NCI-H460 (cell line): ENCODE measurements at places on chromosomes 11 and 22.

GRCh38 chr11:44814881-44815592 lies 88.3 kb downstream of the TSPAN18 start:
- DNase-seq = no peak

DNA sequence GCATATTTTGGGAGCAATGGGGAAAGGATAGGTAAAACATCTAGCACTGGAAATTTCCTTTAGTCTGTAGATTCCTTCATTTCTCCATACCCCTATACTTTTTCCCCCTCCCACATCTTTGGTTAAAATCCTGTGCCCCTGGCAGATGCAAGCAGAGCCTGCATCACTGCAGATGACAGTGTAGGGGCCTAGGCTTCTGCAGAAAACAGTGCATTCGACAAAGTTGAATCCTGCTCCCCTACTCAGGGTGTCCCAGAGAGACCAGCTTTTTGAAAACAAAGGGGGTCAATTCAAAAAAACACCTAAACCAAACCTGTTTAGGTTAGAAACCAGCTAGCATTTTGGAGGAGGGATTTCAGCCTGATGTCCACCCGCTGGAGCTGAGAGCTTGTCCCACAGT lies 43.8 kb upstream of the BLID start:
- DNase-seq = no peak

GRCh38 chr22:43567691-43568324 lies 156.0 kb downstream of the MPPED1 start:
- DNase-seq = no peak

DNA sequence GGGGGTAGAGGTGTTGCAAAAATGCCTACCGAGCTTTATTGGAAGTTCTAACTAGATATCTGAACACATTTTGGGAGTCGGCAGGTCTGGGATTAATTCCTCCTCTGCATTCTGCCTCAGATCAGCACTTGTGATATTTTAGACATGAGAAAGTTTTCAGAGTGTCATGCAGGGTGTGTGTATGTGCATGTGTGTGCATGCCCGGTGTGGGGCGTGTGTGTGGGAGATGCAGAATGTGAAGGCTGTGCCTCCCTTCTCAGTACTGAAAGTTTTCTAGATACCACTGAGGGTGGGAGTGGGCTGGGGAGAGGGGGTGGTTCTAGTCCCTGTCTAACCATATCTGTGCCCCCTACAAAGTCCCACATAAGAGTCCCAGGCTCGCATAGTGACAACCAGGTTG lies 180.0 kb upstream of the NTM start:
- no peak for DNase-seq

GRCh38 chr11:86468169-86468568 lies 93.5 kb downstream of the CCDC81 start:
- DNase-seq = no peak

GRCh38 chr22:25281675-25282345 lies 62.4 kb downstream of the CRYBB2 start:
- DNase-seq = no peak

GRCh38 chr22:29382580-29383302 lies 5.6 kb downstream of the AP1B1 start:
- DNase-seq = no peak

GRCh38 chr11:125425601-125426000 lies 70.5 kb downstream of the FEZ1 start:
- DNase-seq = no peak

DNA sequence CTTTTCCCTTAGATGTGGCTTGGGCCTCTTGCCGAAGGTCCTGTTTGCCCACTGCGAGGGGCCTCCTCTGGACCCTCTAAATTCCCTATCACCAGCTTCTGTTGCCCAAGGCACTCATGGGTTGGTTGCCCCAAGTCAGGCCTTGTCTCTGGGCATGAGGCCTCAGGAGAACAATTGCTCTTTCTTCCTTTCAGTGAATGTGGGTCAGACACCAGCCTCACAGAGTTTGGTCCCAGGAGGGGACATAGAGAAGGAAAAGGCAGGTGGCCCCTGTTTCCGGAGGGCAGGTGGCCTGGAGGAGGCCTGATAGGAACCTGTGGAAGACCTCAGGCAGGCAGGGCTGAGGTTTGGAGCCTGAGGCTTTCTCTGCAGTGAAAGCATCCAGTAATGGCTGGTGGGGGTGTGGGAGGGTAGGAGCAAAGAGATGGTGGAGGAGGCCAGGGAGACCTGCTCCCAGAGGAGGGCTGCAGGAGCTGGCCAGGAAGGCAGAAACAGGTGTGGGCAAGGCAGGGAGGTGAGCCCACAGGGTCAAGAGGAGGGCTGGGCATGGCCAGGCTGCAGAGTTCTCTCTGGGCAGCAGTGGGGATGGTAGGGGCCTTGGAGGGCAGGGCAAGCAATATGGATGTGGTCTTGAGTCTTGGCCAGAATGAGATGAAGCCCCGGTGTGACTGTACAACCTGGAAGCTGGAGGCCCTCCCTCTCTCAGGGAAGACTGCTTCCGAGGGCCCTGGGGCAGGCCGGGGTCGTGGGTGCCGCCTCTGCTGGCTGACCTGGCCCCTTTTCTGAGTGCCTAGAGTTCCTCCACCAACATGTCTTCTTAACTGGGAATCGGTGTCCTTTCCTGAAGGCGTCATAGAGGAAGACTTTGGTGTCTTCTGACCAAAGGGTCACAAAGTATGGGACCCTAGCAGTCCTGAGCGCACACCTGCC lies 28.0 kb upstream of the LMO1 start:
- DNase-seq = no peak

DNA sequence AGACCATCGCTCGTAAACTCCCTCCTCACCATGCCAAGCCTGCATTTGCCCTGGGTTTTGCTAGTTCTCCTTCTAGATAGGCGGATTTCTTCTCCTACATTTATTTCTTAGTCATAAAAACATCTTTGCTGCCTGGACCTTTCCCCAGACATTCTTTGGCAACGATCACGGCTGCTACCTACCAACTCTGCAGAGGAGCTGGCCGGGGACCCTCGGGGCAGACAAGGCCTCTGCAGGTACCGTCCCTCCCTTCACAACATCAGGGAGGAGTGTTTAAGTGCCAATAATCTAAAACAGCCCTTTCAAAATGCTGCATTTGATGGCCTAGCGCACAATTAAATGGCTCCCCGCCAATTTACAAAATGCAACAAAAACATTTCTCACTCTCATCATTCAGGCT lies 34.4 kb downstream of the BRD1 start:
- DNase-seq = no peak

DNA sequence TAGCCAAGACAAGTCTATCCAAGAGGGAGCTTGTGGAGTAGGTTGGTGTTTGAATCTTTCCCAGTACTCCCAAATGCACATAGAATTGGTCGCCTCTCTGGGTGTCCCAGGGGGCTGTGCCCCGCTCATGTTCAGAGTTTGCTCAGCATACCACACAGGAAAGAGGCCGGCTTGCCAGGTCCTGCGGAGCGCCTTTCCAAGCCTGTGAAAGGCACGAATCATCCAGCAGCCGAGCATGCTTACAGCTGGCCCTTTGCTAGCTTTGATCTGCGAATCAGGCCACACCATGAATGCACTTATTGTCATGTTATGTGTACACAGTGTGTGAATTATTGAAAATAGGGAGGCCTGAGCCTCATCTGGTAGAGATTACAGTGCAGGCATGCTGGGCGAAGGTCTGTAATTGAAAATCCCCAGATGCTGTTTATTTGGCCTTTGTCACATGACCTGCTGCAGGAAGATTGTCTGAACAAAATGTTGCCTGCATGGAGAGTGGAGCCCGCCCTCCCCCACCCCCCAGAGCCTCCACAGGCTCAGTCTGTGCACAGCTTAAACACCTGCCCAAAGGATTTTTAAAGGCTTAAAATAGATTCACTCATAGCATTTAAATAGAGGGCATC lies 163.3 kb upstream of the RASSF10 start:
- DNase-seq = no peak

- DNase-seq = no peak
Observed at GRCh38 chr11:106989078-106989455, 29.2 kb downstream of the GUCY1A2 start.

- DNase-seq = no peak
Observed at GRCh38 chr11:4146070-4146771, 51.6 kb downstream of the RRM1 start.

- no peak for DNase-seq
Observed at GRCh38 chr11:12606597-12606996, 67.6 kb upstream of the TEAD1 start.

- no peak for DNase-seq
Observed at GRCh38 chr11:42337786-42338455, 878.5 kb upstream of the LRRC4C start.

- DNase-seq = no peak
Observed at GRCh38 chr11:12509371-12509770, 132.0 kb downstream of the PARVA start.

- DNase-seq = no peak
Observed at GRCh38 chr11:45147891-45148675, 1.6 kb downstream of the PRDM11 start.

DNA sequence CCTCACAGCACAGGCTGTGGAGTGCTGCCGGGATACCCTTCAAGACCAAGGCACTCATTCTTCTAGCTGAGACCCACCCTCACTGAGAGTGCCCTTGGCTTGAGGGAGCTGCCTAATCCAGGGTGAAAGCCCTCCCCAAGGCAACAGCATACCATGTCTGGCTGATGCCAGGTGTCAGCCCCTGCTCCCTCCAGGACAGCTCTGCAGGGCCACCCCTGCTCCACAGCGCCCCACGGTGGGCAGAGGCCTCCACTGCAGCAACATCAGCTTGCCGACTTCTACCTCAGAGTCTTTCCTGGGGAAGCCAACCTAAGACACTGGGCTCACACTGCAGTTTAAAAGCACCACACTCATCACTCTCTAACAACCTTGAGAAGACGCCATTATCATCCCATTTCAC lies 29.0 kb downstream of the TTLL1 start:
- DNase-seq = no peak

GRCh38 chr11:99841885-99842284 lies 821.1 kb downstream of the CNTN5 start:
- no peak for DNase-seq

DNA sequence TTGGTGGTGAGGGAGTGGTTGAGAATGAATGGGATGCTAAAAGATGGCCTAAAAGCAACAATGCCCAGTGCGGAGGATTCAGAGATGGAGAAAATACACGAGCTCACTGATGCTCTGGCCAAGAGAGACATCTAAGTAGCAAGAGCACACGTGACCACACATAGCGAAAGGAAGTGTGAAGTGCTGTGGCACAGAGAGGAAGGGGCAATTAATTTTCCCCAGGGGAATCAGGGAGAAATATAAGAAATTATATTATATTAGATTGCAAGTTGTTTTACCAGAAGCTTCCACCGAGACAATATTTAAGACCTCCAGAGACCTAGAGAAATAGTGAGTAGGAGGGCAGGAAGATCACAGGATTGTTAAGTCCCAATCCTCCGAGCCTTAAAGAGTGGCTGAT lies 80.6 kb downstream of the RCN1 start:
- no peak for DNase-seq

- DNase-seq = no peak
Observed at GRCh38 chr22:40578171-40578570, 58.3 kb downstream of the MRTFA start.

- peak; percentile 26 for DNase-seq
Observed at GRCh38 chr11:126194121-126194543, 17.3 kb downstream of the RPUSD4 start.

DNA sequence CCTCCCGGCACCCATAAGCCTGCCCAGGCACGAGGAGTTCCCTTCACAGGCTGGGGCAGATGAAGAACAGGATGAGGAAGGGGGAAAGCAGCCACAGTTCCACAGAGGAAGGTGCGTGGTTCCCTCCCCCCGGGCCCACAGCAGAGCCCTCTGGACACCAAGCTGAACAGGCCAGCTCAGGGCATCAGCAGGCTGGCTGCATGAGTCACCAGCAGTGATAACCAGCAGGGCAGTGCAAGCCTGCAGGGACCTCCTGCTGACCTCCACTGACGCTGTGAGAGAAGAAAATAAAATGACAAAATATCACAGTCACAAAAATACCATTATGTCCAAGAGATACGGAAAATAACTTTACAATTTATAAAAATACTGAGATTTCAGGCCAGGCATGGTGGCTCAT lies 11.5 kb downstream of the RTL6 start:
- DNase-seq = no peak
